ENCODE measurements at places on chromosomes 3 and 15.

- DNase-seq, result no peak
These were observed 506.5 kb downstream of the FOXP1 start for GRCh38 chr3:71077070-71077469.

GRCh38 chr15:89178307-89178977 lies 42.9 kb downstream of the RLBP1 start:
- DNase-seq, result no peak

DNA sequence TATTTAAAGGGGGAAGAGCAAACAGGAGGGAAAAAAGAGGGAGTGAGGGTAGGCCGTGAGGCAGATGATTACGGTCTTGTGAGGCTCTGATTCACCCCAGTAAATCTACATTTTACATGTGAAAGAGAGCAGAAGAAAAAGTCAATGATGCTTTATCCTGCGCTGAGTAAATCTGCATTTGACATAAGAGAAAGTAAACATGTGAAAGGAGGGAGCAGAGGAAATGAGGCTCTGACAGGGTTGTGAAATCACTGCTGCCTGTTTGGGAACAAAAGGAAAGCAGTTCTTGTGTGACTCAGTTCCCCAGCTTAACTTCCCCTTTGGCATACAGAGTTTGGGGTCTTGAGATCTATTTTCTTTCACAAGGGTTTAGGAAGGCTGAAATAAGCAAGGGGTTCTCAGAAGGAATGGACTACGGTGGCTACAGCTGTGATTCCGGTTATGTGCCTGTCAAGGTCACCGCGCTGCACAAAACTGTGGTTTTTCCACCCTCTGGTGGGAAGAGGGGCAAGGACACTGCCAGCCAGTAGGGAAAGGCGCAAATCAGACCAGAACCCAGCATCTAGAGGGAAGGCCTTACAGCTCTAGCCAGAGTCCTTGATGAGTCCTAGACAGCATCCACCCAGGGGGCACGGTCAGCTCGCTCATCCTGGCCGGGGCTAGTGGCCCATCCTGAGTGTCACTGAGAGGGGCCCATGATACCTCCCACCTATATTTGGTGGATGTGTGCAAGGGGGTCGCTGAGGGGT lies 18.9 kb upstream of the HCN4 start:
- no peak for DNase-seq

- no peak for DNase-seq
These were observed 610.0 kb downstream of the FOXP1 start for GRCh38 chr3:70973558-70973957.

DNA sequence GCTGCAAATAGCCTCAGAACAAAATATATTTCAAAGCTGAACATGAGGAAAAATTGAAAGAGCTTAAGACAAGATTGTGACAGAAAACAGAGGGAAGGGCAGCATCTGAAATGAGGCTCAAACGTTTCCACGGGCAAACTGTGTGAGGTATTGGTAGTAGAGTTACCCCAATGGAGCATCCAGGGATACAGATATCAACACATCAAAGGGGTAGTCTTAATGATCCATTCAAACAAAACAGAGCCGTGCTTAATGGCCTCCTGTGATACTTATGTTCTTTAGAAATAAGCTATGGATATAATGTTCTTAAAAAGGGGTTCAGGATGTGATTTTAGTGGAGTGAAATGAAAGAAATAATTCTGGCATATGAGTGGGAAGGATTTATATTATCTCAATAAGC lies 430.3 kb upstream of the PDZRN3 start:
- no peak for DNase-seq

DNA sequence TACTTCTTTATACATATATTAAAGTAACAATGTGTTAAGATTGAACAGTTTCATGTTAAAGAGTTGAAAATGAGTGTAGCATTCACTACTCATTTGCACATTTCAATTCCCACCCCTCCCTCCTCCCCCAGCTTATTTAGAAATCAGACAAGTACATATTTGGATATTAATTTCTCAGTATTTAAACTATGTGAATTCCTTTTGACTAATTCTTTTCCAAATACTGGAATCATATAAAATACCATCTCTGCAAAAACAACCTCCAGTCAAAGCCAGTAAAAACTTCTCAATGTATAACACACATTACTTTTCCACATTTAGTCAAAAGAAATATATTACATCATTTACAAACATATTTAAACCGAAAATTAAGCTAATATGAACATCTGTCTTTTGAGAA lies 25.5 kb upstream of the SHC4 start:
- DNase-seq, result no peak

GRCh38 chr15:100853676-100854440 lies 25.8 kb upstream of the ALDH1A3 start:
- DNase-seq, result no peak

DNA sequence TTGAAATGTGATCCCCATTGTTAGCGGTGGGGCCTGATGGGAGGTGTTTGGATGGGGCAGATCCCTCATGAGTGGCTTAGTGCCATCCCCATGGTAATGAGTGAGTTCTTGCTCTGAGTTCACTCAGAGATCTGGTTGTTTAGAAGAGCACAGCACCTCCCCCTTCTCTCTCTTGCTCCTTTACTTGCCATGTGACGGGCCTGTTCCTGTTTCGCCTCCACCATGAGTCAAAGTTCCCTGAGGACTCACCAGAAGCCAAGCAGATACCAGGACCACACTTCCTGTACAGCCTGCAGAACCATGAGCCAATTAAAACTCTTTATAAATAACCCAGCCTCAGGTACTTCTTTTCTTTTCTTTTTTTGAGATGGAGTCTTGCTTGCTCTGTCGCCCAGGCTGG lies 46.6 kb downstream of the ANP32A start:
- no peak for DNase-seq

- no peak for DNase-seq
These were observed 100.7 kb downstream of the ARPP21 start for GRCh38 chr3:35739964-35740527.

All from stimulated activated CD8-positive, alpha-beta memory T cell treated with anti-CD3 and anti-CD28 coated beads, Interleukin-4, amount 100 ng/mL, for 4 hours (primary cell).